DMS153 (cell line): ENCODE measurements at places on chromosomes 16 and 17.

DNA sequence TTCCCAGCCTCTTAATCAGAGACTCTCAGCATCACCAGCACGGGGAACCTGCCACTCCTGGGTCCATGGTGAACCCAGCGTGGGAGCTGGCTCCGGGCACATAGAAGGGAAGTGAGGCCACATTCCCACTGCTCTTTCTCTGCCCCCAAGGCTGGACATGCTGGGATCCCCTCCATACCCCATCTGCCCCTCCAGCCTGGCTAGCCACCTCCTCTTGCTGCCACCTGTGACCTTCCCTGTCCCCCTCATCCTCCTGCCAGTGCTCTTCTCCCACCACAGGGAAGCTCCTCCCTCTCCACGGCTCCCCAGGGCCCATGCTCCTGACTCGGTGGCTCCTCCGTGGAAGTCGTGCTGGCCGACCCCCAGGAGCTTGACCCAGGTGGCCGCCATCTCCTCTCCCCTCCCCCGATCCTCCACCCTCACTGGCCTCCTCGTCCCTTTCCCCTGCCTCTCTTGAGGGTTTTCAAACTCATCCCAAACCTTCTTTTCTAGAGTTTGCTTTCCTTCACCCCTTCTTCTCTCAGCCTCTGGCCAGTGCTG is 139.1 kb upstream of the CHMP6 start:
- no peak for DNase-seq

GRCh38 chr17:50658616-50659015 is 23.9 kb downstream of the ABCC3 start:
- no peak for DNase-seq

- DNase-seq = peak; percentile 82
Measured at GRCh38 chr16:4410335-4411075, 5.9 kb downstream of the CORO7 start.

GRCh38 chr17:10177131-10177912 is 21.1 kb downstream of the GAS7 start:
- no peak for DNase-seq

GRCh38 chr16:26464576-26465266 is 602.0 kb upstream of the C16orf82 start:
- no peak for DNase-seq

DNA sequence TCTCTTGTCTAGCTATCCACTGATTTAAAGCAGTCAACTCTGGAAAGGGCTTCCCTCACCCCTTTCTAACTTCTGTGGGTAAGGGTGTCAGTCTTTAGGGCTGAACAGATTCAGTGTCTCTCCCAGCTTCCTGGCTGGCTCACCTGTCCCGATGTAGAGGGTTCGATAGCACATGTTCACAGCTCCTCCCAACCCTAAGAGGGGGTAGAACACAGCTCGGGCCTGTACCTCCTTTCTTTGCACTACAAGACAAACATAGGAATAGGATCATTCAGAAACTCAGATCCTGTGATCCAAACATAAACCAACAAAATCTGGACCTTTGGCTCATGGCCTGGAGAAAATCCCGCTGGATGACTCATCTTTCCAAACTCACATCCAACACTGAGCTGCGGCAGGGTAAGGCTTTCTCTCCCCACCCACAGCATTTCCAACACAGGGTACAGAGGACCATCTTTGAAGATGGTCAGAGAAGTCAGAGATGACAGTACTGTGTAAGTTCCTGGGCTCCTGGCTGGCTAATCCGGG is 5.8 kb upstream of the DHRS13 start:
- DNase-seq = no peak

GRCh38 chr16:88390735-88391134 is 8.0 kb downstream of the ZNF469 start:
- DNase-seq = no peak

DNA sequence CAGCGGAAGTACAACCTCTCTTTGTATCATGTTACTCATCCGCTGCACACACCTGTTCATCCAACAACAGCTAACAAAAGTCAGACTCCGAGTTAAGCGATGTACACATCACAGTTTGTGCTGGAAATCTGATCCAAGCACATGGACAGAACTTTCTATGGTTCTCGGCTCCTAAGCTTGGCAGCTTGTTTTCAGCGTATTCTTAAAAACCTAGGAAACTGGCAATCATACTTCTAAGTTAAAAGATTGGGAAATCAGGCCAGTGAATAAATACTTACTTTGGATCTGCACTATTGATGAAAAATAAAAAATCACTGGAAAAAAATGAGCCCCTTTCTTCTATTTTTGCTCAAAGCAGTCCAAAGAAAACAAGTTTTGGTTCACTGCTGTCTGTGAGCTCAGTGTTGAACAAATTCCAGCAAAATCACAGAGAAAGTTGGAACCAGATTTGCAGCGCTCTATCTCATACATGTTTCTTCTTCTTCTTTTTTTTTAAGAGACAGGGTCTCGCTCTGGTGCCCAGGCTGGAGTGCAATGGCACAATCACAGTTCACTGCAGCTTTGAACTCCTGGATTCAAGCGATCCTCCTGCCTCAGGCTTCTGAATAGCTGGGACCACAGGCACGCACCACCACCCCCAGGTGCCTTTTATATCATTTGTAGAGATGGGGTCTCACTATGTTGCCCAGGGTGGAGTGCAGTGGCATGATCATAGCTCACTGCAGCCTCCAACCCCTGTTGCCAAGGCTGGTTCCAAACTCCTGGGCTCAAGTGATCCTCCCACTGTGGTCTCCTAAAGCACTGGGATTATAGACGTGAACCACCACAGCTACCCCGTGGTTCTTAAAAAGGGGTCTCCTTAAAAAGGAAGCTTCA is 71.6 kb upstream of the CREBBP start:
- peak; percentile 62 for DNase-seq

- DNase-seq = no peak
Measured at GRCh38 chr16:49287572-49287971, 5.9 kb upstream of the CBLN1 start.

- DNase-seq = no peak
Measured at GRCh38 chr17:79791735-79792161, 5.1 kb downstream of the CBX8 start.

- DNase-seq = no peak
Measured at GRCh38 chr16:47016700-47017133, 43.2 kb upstream of the DNAJA2 start.

GRCh38 chr16:66948134-66948836 is 12.8 kb upstream of the CES3 start:
- DNase-seq = no peak

DNA sequence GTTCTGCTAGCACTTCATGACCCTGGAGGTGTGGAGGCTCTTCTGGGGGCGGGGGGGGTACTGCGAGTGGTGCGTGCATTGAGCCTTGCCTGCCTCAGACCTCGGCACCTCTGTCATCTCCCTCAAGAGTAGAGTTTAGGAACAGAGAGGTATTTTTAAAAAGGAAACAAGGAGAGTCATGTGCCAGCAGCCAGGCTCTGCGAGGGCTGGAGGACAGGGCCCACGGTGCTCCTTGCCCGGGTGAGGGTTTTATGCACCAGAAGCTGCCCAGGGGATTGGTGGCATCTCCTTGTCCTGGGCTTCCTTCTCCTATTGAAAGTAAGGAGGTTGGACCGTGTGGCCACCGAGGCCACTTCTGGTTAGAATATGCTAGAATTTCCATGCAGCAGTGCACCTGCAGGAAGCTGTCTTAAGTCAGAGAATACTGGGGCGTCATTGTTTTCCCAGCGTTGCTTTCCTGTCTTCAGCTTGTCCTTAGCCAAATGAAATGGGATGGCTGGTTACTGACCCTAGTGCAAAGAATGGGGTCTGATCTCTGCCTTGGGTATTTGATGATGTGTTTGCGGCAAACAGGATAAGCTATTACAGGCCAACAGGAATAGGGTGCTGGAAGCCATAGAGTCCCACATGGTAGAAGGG is 3.2 kb downstream of the CBX2 start:
- DNase-seq = no peak

DNA sequence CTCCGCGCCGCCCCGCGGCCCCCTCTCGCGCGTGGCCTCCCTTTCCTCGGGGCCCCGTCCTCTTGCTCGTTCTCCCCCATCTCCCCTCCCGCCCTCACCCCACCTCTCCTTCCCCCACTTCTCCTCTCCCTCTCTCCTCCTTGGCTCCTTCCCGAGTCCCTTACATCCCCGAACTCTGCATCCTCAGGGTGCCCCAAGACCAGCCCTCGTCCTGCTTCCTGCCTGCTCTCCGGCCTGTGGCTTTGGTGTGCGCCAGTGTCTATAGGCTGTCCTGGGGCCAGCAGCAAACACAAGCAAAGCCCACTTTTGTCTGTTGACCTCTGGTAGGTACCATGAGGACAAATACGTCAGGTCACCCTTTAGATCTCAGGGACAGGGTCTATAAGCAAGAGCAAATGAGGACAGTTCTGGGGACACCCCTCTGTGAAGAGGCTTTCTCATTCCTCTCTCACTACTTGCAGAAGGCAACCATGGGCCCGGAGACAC is 284 bp upstream of the COPZ2 start:
- no peak for DNase-seq
